ENCODE measurements at places on chromosomes 5 and 9.

DNA sequence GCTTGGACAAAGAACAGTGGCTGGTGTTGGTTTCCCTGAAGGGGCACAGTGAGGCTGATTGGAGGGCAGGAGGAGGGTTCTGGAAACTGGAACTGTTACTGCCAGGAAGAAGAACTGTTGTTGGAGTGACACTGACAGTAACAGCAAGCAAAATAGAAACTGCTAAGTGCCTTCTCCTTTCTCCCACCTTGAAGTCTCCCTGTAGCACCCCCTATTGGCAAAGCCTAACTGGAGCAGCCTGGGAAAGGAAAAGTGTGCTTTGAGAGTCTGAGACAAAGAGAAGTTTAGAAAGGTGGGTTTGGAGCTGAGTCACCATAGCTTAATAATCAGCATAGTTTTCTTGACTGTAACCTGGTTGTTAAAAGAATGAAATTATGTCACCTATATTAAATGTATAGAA lies 2.5 kb upstream of the TMEM174 start:
- H3K27me3 ChIP-seq = peaks cover 1% of the 10 kb centered on the region
- H3K27ac ChIP-seq = no peak overlapping the region
- H3K4me3 ChIP-seq = no peak overlapping the region
- H3K36me3 ChIP-seq = no peaks in the 10 kb centered on the region
- peak; percentile 55 for DNase-seq

GRCh38 chr9:128293091-128293490 lies 17.0 kb downstream of the SWI5 start:
- H3K27ac ChIP-seq = no peak overlapping the region
- H3K4me3 ChIP-seq = no peak overlapping the region
- peaks cover 3% of the 10 kb centered on the region for H3K36me3 ChIP-seq

DNA sequence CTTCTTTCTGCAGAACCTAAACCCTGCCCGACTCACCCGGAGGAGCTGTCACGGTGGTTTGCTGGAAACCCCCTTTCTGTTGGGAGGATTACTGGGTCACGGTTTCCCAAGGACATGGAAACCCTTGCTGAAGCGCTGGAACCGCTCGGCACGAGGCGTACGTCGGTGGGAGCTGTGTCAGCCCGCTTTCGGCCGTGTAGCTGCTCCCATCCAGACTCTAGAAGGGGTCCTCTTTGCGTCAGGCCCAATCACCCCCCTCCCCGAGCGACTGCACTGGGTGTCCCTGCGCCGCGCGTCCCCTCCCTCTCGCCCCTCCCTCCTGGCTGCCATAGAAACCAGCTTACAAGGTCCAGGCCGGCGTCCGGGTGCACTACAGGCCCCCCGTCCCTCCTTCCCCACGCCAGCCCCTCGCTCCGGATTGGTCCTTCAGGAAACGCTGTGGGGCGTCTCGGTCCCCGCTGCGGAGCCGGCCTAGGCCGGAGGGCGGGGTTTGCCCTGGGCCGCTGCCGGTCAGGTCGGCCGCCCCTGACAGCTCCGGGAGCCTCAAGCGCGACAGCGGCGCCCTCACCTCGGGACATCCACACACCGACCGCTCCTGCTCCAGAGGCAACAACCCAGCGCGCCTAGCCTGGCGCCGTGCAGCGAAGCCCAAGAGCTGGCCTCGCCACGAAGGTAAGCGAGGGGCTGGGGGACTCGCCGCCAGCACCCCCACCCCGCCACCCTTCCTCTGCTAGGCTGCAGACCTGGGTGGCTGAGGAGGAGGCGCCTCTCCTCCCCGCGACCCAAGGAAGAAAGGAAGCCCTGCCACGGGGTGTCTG lies at the start of gene NIM1K:
Gene NIM1K (plus strand): TSS at position 486 of the 818 bp plus-strand sequence. CDS start 53,551 bp downstream, outside the sequence.
- peaks cover 9% of the 10 kb centered on the region for H3K27me3 ChIP-seq
- H3K27ac ChIP-seq = no peak within 1 kb of the TSS
- peak within 1 kb of the TSS; percentile 81 for H3K4me3 ChIP-seq

GRCh38 chr5:41368158-41368557 lies 142.2 kb downstream of the PLCXD3 start:
- H3K4me3 ChIP-seq = no peak overlapping the region
- H3K4me1 ChIP-seq = no peaks in the 10 kb centered on the region
- no peaks in the 10 kb centered on the region for H3K27me3 ChIP-seq
- H3K27ac ChIP-seq = no peak overlapping the region
- H3K36me3 ChIP-seq = no peaks in the 10 kb centered on the region
- DNase-seq = no peak

DNA sequence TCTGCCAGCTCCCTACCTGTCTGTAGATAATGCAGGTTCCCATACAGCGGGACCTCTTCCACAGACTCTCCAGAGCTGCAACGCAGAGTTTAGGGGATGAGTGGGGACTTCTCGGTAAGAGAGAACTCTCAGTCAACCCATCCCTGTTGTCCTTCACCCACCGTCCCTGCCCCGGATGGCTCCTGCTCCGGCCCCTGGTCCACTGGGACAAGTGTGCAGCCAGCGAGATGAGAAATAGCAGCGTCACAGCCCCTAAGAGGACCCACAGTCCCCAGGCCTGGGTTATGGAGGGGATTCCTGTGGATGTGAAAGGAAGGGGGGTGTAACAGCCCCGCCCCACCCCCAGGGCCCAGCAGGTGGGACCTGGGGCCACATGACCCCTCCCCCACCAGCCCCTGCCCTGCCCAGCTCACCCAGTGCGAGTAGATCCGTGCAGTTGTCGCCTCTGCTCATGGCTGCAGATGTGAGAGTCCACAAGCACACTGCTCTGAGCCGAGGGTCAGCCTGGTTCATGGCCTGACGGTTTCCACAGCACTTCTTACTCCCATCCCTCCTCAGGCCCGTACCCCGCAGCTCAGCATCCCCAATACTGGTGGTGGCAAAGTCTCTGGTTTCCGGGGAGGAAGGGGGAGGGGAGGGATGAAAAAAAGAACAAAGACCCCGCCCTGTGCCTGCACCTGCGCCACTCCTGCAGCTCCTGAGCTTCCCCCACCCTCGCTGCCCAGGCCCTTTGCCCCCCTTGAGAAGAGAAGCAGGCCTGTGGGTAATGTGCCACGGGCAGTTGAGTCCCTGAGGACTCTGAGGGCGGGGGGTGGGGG lies at the start of gene SIT1:
Gene SIT1 (minus strand): TSS at position 591 of the 818 bp plus-strand sequence. CDS start 78 bp downstream, at position 513.
- H3K4me3 ChIP-seq = no peak within 1 kb of the TSS
- peaks cover 7% of the 10 kb centered on the region for H3K27me3 ChIP-seq
- no peak for DNase-seq
- H3K36me3 ChIP-seq = peaks cover 14% of the 10 kb centered on the region
- H3K4me1 ChIP-seq = peaks cover 23% of the 10 kb centered on the region

DNA sequence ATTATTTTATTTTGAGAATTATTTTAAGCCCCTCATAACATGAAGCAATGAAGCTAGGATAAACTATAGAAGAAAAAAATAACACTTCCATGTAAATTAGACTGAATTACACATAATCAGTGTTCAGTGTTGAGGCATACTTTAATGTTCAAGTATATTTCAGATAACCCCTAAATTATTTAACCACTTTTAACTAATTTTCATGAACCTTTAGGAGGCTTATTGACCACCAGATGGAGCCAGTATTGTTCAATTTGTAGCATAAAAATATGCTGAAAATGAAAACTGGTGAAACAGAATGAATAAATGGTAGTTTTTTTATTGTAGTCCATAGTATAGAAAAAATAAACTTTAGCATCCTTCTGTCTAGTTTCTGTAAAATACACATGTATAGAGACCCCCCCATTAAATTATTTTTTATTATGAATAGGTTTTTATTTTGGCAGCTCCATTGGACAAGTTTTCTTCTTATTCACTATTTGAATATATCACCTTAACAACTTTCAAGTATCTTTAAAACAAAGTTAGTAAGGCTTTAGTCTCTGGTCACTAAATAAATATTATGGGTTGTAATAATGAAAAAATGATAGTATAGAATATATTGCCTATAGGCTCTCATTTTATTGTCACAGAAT lies 190.1 kb downstream of the CWC27 start:
- DNase-seq = no peak
- no peaks in the 10 kb centered on the region for H3K27me3 ChIP-seq
- H3K4me1 ChIP-seq = no peaks in the 10 kb centered on the region
- no peak overlapping the region for H3K27ac ChIP-seq
- peaks cover 8% of the 10 kb centered on the region for H3K36me3 ChIP-seq
- no peak overlapping the region for H3K4me3 ChIP-seq

DNA sequence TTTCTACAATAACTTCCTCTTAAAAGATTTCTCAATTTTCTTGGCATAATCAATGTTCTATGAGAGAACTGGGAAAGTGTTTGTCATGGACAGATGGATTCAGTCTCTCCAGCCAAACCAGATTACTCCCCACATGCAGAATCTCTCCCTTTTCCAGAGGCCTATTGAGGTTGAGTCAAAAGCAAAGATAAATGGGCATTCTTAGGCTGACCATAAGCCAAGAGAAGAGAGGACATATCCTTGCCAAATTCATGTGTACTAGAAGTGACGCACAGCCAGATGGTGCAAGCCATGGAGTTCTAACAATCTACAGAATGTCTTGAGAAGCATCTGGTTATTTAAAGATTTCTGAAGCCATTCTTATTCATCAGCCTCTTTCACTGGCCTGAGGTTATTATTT lies 2115.0 kb downstream of the MAT2B start:
- H3K27ac ChIP-seq = no peak overlapping the region
- H3K4me1 ChIP-seq = no peaks in the 10 kb centered on the region
- H3K4me3 ChIP-seq = no peak overlapping the region
- H3K27me3 ChIP-seq = no peaks in the 10 kb centered on the region

Measured in endothelial cell (in vitro differentiated cells).